Epithelial cell of esophagus (primary cell): ENCODE measurements at places on chromosomes 2 and 18.

- no peak for DNase-seq
These were observed 410.9 kb upstream of the TCF4 start for GRCh38 chr18:55998801-55999385.

- DNase-seq, result no peak
These were observed 112.4 kb upstream of the PPP1CB start for GRCh38 chr2:28639092-28639691.

DNA sequence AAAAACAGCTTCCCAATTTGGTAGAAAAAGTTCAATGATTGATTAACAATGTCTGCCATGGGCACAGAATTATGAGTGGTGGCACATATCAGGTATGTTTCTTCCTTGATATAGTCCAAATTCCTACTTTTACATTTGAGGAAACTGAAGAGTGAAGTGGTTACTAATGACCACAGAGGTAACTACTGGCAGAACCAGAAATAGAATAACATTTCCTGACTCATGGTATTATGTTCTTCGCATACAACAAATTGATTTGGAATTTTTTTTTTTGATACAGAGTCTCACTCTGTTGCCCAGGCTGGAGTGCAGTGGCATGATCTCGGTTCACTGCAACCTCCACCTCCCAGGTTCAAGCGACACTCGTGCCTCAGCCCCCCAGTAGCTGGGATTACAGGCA is 6.0 kb upstream of the NFE2L2 start:
- peak; percentile 67 for DNase-seq

- DNase-seq, result no peak
These were observed 139.3 kb downstream of the ASXL3 start for GRCh38 chr18:33717339-33717738.

- DNase-seq, result no peak
These were observed 150.3 kb downstream of the SATB2 start for GRCh38 chr2:199307461-199307860.

DNA sequence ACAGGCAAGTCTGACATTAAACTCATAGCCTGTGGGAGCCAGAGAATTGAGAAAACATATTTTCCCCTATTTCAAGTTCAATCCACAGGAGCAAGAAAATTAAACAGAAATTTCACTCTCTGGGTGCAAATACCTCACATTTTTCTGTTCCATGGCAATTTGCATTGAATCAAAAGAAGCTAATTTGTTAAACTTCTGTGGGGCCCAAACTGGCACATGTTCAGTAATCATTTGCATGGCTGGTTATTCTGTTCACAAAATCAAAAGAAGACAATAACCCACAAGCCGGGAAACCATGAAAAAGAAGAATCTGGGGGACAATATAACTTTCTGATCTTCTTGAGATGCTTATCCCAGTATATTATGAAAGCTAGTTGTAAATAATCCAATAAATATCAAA is 363.1 kb downstream of the LRP1B start:
- DNase-seq, result no peak

DNA sequence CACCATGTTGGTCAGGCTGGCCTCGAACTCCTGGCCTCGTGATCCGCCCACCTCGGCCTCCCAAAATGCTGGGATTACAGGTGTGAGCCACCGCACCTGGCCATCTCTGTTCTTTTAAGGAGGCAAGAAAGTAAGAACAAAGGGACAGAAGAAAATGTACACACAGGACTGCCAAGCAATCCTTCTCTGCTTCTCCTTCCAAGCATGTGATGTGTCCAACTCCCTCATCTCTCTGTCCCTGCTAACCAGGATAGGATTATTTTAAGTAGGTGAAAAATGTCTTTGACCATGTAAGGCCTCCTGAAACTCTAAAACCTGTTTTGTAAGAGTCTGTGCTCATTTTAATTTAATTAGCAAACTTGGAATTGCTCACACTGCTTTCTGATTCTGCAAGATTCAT is 89.3 kb upstream of the ATL2 start:
- DNase-seq, result no peak

- DNase-seq, result peak; percentile 71
These were observed 360.0 kb downstream of the RND3 start for GRCh38 chr2:150127346-150127990.

DNA sequence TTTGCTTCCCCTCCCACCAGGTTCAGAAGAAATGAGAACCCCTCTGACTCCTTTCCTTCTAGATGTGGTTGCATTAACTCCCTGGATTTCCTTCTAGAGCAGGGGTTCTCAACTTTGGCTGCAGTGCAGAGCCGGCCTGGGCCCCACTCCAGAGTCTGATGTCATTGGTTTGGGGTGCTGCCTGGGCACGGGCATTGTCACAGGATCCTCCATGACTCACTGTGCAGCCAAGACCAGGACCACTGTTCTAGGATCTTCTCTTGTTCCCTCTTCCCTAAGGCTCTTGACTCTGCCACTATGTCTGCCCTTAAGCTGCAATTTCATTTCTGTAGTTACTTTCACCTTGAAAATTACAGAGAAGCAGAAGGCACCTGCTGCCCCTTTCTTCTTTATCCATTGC is 31.8 kb downstream of the TBC1D8 start:
- DNase-seq, result peak; percentile 55

DNA sequence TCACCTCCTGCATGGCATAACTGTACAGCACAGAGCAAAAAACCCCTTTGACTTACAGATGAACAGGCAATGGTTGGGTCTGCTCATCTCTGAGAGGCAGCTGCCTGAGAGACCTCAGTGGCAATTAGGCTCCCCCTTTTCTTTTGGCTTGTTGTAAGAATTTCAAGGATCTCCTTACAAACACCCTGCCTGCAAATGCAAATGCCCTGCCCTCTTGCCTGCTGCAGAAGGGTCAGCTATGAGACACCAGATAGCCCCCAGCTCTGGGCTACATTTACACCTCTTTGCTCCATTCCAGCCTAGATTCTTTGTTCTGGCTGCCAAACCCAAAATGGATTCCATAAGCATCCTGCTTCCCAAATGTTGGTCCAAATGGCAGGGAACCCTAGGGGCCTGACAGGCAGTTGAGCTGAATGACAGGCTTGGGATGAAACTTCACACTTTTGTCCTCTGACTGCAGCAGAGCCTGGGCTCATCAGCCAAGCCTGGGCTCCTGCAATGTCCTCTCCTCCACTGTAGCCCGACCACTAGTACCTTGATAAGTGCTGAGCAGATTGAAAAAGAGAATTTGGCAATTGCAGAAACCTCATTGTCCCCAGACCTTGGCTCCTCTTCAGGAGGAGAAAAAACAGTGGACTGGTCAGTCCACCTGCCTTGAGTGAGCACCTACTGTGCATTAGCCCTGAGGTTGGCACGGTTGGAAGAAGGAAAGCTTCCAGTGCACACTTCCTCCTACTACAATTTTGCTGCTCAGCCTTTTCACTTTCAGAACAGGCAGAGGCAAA is 678.3 kb downstream of the BCL11A start:
- no peak for DNase-seq

GRCh38 chr18:46706968-46707367 is 49.9 kb downstream of the ST8SIA5 start:
- DNase-seq, result peak; percentile 53

DNA sequence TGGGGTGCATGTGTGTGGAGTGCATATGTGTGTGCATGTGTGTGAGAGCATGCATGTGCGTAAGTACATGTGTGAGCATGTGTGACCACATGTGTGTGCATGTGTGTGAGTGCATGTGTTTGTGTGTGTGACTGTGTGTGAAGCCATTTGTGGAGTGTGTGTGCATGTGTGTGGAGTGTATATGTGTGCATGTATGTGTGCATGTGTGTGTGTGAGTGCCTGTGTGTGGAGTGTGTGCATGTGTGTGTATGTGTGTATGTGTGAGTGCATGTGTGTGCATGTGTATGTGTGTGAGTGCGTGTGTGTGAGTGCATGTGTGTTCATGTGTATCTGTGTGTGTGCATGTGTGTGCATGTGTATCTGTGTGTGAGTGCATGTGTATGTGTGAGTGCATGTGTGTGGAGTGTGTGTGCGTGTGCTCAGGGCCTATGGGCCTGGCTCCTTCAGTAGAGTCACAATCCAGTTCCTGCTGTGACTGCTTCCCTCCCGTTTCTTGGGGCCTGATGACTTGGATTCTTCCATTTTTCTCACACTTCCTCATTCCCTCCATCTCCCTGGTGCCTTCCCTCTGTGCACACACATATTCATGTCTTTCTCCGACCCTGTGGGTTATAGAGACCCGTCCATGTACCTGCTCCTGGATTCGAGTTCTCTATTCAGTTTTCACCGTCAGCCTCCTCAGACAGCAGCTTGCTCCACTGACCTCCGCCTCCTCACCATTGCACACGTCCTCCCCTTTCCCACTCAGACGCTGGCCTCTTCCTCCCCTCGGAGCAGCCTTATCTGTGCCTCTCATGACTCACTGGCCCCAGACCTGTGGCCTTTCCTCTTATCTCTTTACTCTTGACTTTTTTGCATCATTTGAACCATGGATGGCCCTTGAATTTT is 25.2 kb downstream of the TOGARAM2 start:
- DNase-seq, result no peak

- no peak for DNase-seq
These were observed 749.2 kb downstream of the ADCYAP1 start for GRCh38 chr18:1653873-1654272.

- DNase-seq, result peak; percentile 77
These were observed 19.8 kb upstream of the PDIA6 start for GRCh38 chr2:10832203-10832936.

DNA sequence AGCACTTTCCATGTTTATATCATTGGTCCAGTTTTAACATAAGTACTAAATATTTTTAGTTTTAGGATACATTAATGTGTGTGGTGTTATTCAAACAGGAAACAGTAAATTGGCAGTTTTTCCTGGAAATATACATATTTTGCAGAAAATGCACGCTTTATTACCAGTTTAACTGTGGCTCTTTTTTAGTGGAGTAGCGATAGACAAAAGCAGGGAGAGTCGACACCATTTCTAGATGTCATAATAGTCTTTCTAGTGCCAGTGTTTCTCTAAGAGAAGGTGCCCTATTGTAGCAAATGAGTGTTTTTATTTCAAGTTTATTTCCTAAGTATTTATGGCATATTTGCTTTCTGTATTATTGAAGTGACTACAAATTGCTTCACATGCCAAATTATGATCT is 9.1 kb upstream of the SLC35G4 start:
- no peak for DNase-seq

DNA sequence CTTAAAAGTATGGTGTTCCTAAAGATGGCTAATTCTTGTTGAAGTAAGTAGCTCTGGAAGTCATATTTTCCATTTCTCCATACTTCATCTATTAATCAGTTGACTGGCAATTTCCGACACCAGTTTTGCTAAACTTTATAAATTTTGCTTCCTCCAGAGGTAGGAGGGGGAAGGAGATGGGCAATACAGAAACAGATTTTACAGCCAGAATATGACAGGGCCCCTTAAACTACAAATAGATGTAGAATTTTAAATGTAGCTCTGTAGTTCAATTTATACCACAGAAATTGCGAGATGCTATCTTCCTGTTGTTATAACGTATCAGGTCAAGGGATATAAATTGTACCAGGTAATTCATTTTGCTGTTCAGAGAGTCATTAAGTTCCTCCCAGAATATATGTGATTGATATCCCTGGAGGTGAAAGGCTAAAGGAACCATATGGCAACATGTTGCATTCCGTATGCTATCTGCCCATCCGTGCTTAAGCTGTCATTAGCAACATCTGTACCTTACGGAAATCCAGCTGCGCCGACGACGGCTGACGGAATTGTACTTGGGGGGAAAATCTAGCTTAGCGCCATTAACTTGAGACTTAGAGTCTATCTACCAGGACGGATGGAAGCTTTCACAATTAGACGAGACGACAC is 8.4 kb upstream of the NR4A2 start:
- peak; percentile 48 for DNase-seq

- DNase-seq, result peak; percentile 3
These were observed 128.0 kb upstream of the GYPC start for GRCh38 chr2:126527836-126528490.

GRCh38 chr2:20027705-20028434 is 15.4 kb upstream of the MATN3 start:
- no peak for DNase-seq

- DNase-seq, result no peak
These were observed 873.0 kb downstream of the CPS1 start for GRCh38 chr2:211429256-211429920.

GRCh38 chr18:76914314-76914713 is 92.0 kb downstream of the ZNF236 start:
- no peak for DNase-seq

GRCh38 chr2:5696945-5697521 is 4.8 kb downstream of the SOX11 start:
- DNase-seq, result no peak

DNA sequence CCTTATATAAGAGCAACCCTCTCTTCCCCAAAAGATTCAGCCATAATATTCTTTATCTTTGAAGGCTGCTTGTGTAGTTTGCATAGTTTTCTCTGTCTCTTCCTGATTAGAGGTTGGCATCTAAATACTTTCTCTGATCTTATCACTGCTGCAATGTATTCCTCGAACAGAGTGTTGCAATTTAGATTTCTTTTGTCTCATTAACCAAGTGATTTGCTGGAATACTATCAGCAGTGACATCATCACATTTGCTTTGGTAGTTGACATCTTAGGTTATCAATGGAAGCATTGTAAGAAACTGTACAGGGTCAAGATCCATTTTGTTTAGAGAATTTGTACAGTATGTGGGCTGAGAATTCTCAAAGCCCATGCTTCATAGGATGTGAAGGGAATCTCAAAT is 72.0 kb upstream of the NEUROD1 start:
- no peak for DNase-seq

DNA sequence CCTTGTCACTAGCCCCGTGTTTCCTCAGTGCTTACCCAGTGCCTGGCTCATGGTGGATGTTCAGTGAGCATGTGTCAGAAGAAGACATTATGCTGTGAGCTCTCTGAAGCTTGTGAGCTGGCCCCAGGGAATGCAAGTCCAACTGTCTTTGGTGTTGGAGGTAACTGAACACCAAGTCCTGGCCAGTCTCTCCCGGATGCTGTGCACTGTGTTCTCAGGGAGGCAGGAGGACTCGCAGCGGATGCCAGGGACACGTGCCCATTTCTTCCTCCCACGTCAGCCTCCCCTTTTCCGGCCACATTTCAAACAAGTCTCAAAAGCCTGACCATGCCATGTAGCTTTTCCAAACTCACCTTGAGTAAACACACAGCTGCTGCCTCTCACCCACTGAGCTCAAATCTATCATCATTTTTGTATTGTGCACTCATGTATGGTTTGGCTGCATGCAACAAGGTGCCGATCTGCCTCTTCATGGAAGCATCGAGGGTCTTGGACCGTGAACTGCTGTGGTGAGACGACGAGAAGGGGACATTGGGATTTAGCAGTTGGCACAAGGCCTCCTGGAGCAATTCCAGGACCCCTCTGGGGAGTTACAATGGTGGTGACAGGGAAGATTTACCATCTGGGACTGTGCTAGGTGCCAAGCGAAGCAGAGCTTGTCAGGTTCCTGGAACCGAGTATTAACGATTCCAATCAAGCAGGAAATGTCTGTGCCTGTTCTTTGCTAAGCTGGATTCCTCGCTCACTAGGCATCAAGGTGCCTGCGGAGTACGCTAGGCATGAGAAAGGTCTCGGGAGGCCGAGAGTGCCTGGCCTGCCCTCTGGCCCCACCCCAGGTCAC is 44.4 kb upstream of the MGAT4A start:
- DNase-seq, result peak; percentile 11

DNA sequence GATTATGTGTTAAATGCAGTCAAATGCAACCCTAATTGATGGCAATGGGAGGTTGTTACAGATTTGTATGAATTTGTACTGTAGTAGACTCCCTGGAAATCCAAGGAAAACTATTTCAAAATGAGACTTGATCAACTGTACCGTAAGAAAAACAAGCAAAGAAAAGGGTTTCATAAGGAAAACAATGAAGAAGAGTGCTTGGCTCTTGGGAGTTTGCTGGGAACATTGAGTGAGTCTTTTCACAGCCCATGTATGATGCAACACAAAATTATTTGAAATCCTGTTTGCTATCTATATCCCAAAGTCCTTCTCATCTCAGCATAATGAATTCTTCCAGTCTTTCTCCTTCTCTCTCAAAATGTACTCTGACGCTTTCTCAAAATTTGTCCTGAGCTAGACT is 67.0 kb upstream of the OSR1 start:
- no peak for DNase-seq
